ENCODE measurements at places on chromosomes 13 and 19. TPM values are rescaled to one million over a fixed set of nuclear protein-coding genes. Genes with fewer than 3 reads are reported as not detected.

- no peaks in the 10 kb centered on the region for H3K27me3 ChIP-seq
- no peak for DNase-seq
- no peaks in the 10 kb centered on the region for H3K36me3 ChIP-seq
- no peaks in the 10 kb centered on the region for H3K4me1 ChIP-seq
- no peak overlapping the region for H3K4me3 ChIP-seq
These were observed 848.1 kb upstream of the SLITRK1 start for GRCh38 chr13:84730376-84730775.

DNA sequence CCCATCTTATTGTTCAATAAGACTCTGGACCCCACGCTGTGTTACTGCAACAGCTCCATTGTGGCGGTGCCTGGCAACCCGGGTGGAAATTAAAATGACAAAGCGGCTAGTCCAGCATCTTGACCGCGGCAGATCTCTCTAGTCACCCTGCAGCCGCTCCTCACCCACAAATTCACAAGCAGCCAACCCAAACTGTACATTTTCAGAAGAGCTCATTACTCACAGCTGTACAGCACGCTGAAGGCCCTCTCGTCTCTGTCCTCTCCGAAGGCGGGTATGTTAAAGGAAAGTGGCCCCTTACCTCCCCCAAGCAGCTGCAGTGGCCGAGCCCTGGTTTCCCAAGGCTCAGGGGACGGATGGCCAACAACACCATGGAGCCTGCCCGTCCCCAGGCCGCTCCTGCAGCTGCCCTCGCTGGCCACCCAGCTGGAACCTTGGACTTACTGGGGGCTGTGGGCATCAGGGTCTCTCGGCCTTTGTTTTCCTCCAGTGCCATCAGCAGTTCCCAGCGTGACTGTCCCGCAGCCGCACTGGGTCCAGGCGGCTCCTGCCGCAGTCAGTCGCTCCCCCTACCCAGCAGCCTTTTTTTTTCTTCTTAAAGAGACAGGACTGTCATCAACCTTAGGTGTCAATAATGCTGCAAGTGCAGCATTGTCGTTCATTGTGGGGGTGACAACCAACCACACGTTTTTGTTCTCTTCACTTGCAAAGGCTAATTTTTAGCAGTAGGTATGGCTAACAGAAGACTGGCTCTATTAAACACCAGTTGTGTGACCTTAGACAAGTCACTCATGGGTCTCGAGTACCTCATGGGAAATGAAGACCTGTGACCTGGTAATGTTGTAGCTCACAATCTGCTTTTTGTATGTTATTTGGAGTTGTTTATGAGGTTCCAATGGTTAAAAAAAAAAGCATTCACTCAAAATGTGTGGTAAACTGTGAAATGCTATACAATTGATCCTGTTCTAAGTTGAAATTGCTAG is at the start of gene SACS:
Gene SACS (minus strand): TSS at position 532 of the 983 bp plus-strand sequence. CDS start 22,463 bp downstream, outside the sequence.
- no peaks in the 10 kb centered on the region for H3K27me3 ChIP-seq
- H3K4me1 ChIP-seq = peaks cover 28% of the 10 kb centered on the region
- H3K4me3 ChIP-seq = peak within 1 kb of the TSS; percentile 87

DNA sequence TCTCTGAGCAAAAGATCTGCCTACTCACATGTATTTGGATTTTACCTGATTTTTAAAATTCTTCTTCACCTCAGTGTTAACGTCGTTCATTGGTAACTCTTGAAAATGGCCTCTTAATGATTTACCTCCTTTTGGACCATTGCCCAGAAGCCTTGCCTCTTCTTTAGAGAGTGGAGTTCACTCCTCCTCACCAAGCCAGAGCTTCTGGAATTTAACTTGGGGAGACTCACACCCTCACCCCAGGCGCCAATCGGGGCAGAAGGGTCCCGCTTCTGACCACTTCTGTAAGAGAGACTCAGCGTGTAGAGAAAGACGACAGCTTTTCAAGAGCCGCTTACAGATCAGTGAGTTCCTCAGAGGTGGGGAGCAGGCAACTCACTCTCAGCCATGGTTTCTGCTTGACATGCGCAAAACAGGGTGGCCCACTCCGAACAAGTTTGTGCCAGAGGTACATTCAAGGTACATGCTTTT is 2.7 kb downstream of the PNMA8C start:
- peaks cover 28% of the 10 kb centered on the region for H3K4me1 ChIP-seq
- peak overlapping the region; percentile 76 for H3K4me3 ChIP-seq
- no peak for DNase-seq
- no peaks in the 10 kb centered on the region for H3K27me3 ChIP-seq
- H3K36me3 ChIP-seq = no peaks in the 10 kb centered on the region

- no peak overlapping the region for H3K4me3 ChIP-seq
- no peak for DNase-seq
- no peak overlapping the region for H3K27ac ChIP-seq
These were observed 706.4 kb upstream of the KLHL1 start for GRCh38 chr13:70814684-70815083.

- H3K36me3 ChIP-seq = no peaks in the 10 kb centered on the region
- H3K27me3 ChIP-seq = no peaks in the 10 kb centered on the region
- no peak for DNase-seq
These were observed 17.7 kb upstream of the RUBCNL start for GRCh38 chr13:46404733-46405100.

DNA sequence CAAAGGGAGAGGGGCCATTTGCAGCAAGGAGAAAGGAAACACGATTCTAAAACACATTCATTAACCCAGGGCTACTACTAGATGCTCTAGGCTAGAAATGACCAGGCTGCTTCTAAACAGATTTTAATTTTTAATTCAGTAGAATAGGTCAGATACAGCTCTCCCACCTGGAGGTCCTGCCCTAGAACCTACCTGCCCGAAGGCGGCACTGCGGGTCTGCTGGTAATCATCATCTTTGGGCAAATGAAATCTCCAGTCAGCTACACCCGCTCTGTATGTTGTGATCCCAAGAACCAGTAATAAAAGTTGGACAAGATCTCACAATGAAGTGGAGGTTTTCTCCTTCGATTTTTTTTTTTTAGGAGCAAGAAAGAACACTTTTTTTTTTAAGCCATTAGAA is 345.3 kb downstream of the ENOX1 start:
- no peaks in the 10 kb centered on the region for H3K36me3 ChIP-seq
- H3K27me3 ChIP-seq = no peaks in the 10 kb centered on the region
- peaks cover 6% of the 10 kb centered on the region for H3K4me1 ChIP-seq
- H3K27ac ChIP-seq = no peak overlapping the region
- DNase-seq = no peak
- H3K4me3 ChIP-seq = no peak overlapping the region

- no peaks in the 10 kb centered on the region for H3K27me3 ChIP-seq
- peaks cover 23% of the 10 kb centered on the region for H3K4me1 ChIP-seq
- H3K27ac ChIP-seq = peak overlapping the region; percentile 79
- no peaks in the 10 kb centered on the region for H3K36me3 ChIP-seq
- DNase-seq = no peak
These were observed 1.4 kb upstream of the GPR183 start for GRCh38 chr13:99308471-99309087.

DNA sequence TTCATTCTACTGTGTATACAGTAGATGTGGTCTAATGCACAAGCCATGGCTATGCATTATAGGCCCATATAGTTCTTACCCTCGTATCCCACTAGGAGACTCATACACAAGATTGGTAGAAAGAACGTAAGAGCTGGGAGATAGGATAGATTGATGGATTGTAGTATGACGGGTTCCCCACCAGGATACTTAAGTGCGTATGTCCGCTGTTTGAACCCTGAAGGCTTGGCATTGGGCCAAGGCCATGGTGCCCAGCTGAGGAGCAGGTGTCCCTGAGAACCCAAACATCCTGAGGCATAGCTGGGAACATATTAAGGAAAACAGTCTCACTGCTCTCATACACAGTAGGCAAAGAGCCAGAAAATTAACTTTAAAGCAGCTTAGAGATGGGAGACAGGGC is 617.5 kb upstream of the KLF12 start:
- H3K4me3 ChIP-seq = no peak overlapping the region
- DNase-seq = no peak
- H3K36me3 ChIP-seq = no peaks in the 10 kb centered on the region
- no peaks in the 10 kb centered on the region for H3K27me3 ChIP-seq

GRCh38 chr13:102510072-102510471 is 86.7 kb upstream of the TPP2 start:
- H3K36me3 ChIP-seq = no peaks in the 10 kb centered on the region
- no peak for DNase-seq
- H3K27ac ChIP-seq = no peak overlapping the region
- no peak overlapping the region for H3K4me3 ChIP-seq
- no peaks in the 10 kb centered on the region for H3K27me3 ChIP-seq

GRCh38 chr13:20696073-20696472 is 7.4 kb upstream of the IL17D start:
- H3K36me3 ChIP-seq = no peaks in the 10 kb centered on the region
- H3K4me3 ChIP-seq = no peak overlapping the region
- no peak for DNase-seq

DNA sequence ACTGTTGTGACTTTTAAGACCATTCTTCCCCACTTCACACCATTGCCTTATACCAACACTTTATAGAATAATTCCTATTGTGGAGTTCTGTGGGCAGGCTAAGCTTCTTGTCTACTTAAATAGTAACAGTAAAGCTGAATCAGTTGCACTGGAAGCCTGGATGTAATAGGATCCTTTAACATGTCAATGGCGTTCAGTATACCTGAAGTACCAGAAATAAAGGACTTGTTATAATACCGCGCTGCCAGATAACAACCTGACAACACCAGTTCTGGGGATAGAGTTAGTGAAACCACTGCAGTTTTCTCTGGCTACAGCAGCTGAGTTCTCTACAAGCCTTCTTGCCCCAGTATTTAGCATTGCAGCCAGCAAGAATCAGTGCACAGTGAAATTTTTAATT is 52.0 kb upstream of the TNFRSF19 start:
- DNase-seq = no peak
- H3K4me3 ChIP-seq = no peak overlapping the region
- no peak overlapping the region for H3K27ac ChIP-seq
- H3K36me3 ChIP-seq = no peaks in the 10 kb centered on the region
- no peaks in the 10 kb centered on the region for H3K27me3 ChIP-seq
- no peaks in the 10 kb centered on the region for H3K4me1 ChIP-seq

- H3K27ac ChIP-seq = no peak overlapping the region
- H3K36me3 ChIP-seq = no peaks in the 10 kb centered on the region
- no peak for DNase-seq
- H3K4me3 ChIP-seq = no peak overlapping the region
These were observed 308.0 kb downstream of the OXGR1 start for GRCh38 chr13:96686286-96686685.

GRCh38 chr13:41812237-41812636 is 148.7 kb downstream of the VWA8 start:
- no peak for DNase-seq
- peaks cover 4% of the 10 kb centered on the region for H3K36me3 ChIP-seq
- H3K27ac ChIP-seq = no peak overlapping the region
- no peaks in the 10 kb centered on the region for H3K27me3 ChIP-seq

- no peak for DNase-seq
- H3K27ac ChIP-seq = no peak overlapping the region
- peaks cover 4% of the 10 kb centered on the region for H3K4me1 ChIP-seq
- no peaks in the 10 kb centered on the region for H3K36me3 ChIP-seq
These were observed 81.4 kb downstream of the RNASEH2B start for GRCh38 chr13:50990818-50991506.

- no peaks in the 10 kb centered on the region for H3K36me3 ChIP-seq
- H3K27me3 ChIP-seq = no peaks in the 10 kb centered on the region
- H3K27ac ChIP-seq = no peak overlapping the region
- no peak overlapping the region for H3K4me3 ChIP-seq
These were observed 82.6 kb downstream of the TBC1D4 start for GRCh38 chr13:75399168-75399878.

DNA sequence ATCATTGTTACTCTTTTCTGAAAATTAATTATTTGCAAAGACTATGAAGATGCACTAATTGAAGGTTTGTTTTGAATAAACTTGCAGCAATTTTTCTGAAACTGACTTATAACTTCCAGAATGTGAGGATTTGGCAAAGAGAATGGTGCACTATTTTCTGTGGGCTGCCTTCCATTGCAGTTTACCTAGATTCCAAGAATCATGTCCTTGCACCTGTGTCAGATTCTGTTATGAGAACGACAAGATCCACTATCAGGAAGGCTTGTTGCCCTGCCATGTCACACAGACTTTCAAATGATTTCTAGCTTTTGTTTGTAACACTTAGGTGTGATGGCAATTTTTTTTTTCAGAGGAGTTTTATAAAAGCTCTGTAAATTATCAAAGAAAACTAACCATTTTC is 5.6 kb upstream of the SLAIN1 start:
- H3K27ac ChIP-seq = no peak overlapping the region
- peaks cover 4% of the 10 kb centered on the region for H3K4me1 ChIP-seq
- no peaks in the 10 kb centered on the region for H3K27me3 ChIP-seq
- no peak overlapping the region for H3K4me3 ChIP-seq
- no peaks in the 10 kb centered on the region for H3K36me3 ChIP-seq

DNA sequence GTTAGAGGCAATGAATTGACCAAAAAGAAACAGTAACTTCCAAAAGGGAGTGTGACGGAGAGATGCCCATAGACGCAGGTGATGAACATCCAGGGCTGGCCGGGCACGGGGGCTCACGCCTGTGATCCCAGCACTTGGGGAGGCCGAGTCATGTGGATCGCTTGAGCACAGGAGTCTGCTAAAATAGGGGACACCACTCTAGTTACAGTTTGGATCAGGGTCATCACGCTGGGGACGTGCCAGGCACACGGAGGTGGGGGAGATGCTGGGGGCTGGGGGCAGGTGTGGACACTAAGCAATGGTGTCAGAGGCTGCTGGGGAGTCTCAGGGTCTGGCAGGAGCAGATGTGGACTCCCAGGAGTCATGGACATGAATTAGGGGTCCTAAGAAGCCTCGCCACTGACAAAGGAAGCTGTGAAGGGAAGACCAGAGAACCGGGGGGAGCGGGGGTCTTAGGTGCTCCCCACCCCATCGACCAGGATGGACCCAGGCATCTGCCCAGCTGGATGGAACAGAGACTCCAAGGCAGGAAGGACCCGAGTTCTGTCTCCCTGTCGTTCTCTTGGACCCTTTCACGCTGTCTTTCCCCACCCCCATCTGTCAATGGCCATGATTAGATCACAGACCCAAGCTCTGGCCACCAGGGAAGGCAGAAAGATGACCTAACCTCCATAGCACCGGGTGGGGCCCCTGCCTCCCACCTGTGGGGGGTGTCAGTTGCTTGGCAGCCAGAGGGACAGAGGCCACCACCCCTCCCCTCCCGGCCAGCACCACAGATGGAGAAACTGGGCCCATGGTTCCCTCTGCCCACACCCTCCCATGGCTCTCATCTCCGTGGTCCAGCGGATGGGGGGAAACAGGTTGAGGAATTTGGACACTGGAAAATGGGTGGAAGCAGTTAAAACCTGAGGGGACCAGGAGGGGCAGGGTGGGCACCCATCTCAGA is 19.6 kb downstream of the CCDC8 start:
- no peak overlapping the region for H3K4me3 ChIP-seq
- H3K36me3 ChIP-seq = peaks cover 17% of the 10 kb centered on the region
- no peak for DNase-seq
- H3K4me1 ChIP-seq = peaks cover 5% of the 10 kb centered on the region

Gene ASPDH
- not detected for total RNA-seq

Gene HCST
- total RNA-seq = 13.2 TPM

Gene FLT1
- 44.6 TPM for total RNA-seq

Gene NKPD1
- 0.81 TPM for total RNA-seq

Gene GSK3A
- 26.9 TPM for total RNA-seq

Gene ZNF345
- 5.7 TPM for total RNA-seq

Gene MBD3L3
- not detected for total RNA-seq

Gene P2RY11
- 4.5 TPM for total RNA-seq

Gene PLIN5
- total RNA-seq = 4.0 TPM

Gene FUT6
- total RNA-seq = not detected
